ENCODE measurements at places on chromosomes 4 and X. TPM values are rescaled to one million over a fixed set of nuclear protein-coding genes. Genes with fewer than 3 reads are reported as not detected.

- DNase-seq, result peak; percentile 42
Observed at GRCh38 chr4:139734201-139734874, 68.7 kb downstream of the MGST2 start.

- no peak for DNase-seq
Observed at GRCh38 chr4:15805583-15806517, 27.7 kb downstream of the CD38 start.

- no peak for DNase-seq
Observed at GRCh38 chr4:102439236-102439614, 61.9 kb upstream of the NFKB1 start.

DNA sequence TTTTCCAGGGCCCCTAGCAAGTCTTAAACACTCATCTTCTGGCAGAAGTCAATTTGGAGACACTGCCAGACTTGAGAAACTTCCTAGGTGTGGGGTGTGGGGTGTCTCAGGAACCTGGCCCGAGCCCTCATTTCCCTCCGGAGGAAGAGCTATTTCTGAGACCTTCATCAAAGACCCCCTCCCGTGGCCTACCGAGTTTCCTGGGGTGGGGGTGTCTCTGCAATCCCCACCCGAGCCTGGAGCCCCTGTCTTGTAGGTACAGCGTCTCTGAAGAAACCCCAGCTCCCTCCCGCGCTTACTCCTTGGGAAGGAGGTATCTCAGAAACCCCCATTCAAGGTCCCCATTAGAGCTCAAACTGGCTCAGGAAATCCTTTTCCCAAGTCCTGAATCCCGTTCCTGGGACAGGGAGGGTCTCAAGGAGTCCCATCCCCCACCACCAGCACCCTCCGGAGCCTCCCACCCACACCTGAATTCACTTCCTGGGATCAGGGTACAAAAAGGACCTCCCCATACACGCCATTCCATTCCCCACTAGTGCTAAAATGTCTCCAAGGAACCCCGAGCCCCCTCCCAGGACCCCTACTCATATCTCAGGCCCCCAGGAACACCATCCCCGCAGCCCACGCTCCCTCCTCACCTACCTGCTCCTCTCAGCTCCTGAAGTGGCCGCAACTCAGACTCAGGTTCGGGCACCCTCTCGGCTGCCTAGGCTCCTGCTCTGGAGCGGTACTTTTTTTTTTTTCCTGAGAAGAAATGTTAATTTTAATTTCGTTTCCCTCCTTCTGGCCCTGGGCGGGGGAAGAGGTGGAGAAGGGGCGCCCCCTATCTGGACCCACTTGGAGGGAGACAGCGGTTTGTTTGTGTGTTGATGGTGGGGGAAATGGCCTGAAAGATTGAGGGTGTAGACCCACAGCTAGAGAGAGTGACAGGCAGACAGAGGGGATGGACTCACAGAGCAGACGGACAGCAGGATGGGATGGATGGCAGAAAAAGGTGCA lies 1.1 kb downstream of the SLC38A5 start:
- DNase-seq, result no peak

- no peak for DNase-seq
Observed at GRCh38 chr4:57182132-57182874, 72.1 kb upstream of the IGFBP7 start.

DNA sequence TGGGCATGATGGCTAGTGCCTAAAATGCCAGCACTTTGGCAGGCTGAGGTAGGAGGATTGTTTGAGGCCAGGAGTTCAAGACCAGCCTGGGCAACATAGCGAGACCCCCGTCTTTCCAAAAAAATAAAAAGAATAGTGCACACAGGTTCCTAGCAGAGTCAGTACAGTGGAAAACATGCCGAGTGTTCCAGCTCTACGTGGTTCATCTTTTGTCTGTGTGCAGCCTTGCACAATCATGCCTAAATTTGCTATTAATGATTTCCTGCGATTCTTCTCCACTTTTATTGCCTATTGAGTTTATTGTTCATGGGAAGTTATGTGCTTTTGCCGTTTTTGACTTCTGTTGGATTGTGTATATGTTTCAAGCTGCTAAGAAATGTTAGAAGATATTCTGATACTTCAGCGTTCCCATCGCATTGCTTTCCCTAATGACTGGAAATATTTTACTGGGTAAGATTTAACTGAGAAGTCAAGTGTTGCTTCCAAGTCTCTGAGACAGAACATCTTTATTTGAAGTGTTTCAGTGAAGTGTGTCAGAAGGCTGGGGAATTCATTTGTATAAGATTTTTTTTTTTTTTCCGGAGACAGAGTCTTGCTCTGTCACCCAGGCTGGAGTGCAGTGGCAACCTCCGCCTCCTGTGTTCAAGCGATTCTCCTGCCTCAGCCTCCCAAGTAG lies 11.3 kb downstream of the DOCK11 start:
- DNase-seq, result no peak

DNA sequence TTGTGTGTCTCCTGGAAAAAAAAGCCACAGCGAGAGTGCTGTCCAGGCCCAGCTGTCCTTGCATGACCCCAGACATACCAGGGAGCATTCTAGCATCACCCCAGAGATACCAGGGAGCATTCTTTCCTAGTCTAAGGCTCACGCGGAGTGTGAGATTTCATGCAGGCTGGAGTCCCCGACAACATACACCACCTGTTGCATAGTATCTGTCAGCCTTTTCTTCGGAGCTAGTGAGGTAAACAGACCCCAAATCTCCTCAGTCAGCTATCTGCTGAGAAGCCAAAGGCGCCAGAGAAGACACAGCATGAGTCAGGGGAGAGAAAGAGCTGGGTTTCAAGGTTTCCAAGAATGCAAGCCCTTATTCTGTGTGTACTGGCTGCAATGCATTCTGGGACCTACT lies 23.1 kb upstream of the ZXDA start:
- no peak for DNase-seq

DNA sequence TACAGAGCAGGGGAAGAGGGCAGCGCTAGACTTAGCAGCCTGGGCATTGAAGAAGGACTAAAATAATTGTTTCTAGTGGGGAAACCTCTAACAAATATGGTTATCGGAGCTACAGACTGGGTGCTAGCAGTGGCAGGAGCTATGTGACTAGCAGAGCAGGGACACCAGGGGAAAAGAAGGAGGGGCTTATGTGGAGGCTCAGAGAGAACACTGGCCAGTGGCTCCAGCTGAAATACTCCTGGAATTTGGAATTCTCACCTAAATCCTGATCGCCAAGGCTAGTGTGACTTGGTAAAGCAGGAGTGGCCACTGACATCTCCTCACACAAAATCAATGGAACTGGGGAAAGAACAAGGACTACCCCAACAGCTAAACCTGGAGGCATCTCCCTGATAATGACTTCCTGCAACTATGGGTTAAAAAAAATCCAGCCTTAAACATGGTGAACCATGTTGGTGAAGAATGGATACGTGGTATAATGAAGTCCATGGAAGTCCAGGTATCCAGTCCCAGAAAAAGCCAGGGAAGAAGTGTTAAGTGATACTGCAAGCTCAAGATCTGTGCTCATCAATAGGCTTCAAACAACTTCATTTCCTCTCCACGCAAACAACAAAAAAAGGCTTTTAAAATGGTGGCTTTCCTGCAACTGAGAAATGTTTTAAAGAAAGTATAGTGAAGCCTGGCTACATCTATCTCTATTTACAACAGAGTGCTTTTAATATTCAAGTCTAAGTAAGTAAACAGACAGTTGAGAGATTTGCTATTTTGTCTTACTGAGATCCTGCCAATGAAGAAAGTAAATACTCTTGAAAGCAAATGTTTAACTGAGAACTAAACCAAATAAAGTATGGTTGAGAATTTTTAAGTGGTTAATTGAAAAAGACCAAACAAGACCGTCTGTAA lies 1.8 kb downstream of the TAPT1 start:
- DNase-seq, result no peak

DNA sequence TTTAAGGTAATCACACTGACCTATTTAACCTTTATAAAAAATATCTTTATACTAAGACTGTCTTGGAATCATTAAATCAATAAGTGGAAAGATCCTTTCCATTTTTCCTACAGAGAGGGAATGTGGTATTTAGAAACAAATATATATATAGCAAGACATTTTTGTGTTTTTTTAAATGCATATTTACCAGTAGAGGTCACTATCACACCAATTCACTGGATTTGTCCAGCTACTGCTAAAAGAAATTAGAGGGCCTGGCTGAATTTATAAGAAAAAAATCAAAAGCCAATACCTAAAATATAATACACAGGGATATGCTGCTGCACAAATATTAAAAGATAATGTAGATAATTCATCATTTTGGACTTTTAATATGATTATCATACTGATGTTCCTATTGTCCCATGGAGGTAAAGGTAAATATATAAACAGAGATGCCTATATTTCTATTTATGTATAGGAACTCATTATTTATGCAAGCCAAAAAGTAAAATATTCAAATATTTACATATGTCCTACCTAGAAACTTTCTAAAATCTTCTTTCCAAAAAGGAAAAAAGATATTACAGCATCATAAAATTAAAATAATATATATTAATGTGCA lies 69.5 kb downstream of the PDE5A start:
- no peak for DNase-seq

- DNase-seq, result no peak
Observed at GRCh38 chrX:153934148-153934761, 582 bp downstream of the NAA10 start.

DNA sequence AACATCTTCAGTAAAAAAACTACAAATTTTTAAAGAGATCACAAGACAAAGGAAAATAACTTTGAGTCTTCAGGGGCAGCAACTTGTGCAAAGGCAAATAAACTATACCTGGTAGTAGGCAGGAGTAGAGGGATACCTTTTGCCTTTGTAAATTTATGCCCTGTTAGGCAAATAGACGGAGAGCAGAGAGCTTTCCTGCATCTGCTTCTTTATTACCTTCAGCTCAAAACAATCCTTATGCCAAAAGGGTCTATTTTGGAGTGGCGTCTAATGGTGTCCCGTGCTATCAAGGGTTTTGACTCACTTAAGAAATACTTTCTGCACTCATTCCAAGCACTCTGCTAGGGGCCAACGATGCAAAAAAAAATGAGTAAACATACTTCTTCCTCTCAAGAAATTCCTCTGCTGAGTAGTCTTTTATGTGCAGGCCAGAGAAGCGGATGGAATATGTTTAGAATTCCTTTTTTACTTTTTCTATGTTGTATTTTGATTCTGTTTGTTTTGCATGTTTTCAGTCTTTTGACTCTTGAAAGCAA lies 131.9 kb downstream of the ANXA5 start:
- DNase-seq, result no peak

DNA sequence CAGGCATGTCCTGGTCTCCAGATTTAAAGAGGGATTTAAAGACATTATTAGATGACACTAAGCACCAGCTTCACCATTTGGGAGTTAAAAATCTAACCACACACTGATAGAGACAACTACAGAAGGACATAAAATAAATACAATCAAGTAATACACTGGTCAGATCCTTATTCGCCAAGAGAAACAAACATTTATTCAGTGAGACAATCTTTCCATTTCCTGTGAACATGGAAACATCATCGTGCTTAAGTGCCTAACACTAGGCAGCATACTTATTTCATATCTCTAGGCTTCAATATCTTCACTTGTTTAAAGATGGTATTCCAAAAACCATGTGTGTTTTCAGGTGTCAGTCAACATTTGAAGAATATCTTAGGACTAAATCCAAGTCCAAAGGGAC lies 103.6 kb downstream of the AREG start:
- no peak for DNase-seq

GRCh38 chrX:12309744-12310076 lies 171.4 kb downstream of the FRMPD4 start:
- DNase-seq, result no peak

DNA sequence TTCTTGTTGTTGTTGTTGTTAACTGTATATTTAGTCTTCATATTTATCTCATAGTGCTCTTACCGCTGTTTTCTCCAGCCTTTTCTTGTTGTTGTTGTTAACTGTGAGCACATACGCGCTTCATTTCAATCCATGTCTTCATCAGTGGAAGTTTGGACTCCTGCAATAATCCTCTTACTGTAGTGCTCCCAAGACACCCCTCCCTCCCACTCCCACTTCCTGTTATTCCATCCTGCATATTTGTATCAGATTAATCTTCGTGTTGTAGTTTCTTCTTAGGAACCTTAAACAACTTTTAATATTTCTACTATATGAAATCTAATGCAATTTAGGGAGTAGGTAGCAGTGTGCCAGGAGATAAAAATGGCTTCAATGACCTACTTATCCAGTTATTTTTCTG lies 674.8 kb downstream of the RAPGEF2 start:
- no peak for DNase-seq

GRCh38 chrX:150508018-150508417 lies 60.4 kb upstream of the MTM1 start:
- no peak for DNase-seq

The TMSB15C gene
- total RNA-seq, result 43.2 TPM
